ENCODE measurements at places on chromosomes 3 and 15. TPM values are rescaled to one million over a fixed set of nuclear protein-coding genes. Genes with fewer than 3 reads are reported as not detected.

DNA sequence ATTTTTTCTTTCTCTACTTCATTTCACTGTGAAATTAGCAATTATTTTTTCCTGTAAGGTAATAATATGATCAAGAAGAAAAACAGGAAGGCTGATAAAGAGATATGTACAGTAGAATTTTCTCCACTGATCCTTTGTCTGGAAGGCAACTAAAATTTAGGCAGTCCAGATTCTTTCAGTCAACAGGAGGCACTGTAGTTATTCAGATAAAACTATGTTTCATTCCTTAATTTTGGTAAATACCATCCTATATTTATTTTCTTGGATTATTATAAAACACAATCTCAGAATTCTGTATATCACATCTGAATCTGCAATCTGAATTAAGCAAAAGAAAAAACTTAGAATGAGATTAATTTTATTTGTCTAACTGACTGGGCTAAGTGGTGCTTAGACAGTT is 343.2 kb downstream of the LSAMP start:
- DNase-seq, result peak; percentile 28

Gene LRRC34
- total RNA-seq, result 4.2 TPM

- DNase-seq, result no peak
Observed at GRCh38 chr3:114111060-114111770, 54.7 kb downstream of the QTRT2 start.

Gene KIF7
- 2.1 TPM for total RNA-seq

- DNase-seq, result no peak
Observed at GRCh38 chr3:175558261-175558660, 699.1 kb downstream of the NAALADL2 start.

All from HT-29 (cell line).